Stimulated activated naive CD8-positive, alpha-beta T cell treated with anti-CD3 and anti-CD28 coated beads, Interleukin-15, Interleukin-2, amounts not matched to agents 100 U/mL and 50 U/mL, for 24 hours (primary cell): ENCODE measurements at places on chromosomes 11 and 22.
A peak's percentile ranks its signal among the peaks of the same experiment; 100 is the strongest.

DNA sequence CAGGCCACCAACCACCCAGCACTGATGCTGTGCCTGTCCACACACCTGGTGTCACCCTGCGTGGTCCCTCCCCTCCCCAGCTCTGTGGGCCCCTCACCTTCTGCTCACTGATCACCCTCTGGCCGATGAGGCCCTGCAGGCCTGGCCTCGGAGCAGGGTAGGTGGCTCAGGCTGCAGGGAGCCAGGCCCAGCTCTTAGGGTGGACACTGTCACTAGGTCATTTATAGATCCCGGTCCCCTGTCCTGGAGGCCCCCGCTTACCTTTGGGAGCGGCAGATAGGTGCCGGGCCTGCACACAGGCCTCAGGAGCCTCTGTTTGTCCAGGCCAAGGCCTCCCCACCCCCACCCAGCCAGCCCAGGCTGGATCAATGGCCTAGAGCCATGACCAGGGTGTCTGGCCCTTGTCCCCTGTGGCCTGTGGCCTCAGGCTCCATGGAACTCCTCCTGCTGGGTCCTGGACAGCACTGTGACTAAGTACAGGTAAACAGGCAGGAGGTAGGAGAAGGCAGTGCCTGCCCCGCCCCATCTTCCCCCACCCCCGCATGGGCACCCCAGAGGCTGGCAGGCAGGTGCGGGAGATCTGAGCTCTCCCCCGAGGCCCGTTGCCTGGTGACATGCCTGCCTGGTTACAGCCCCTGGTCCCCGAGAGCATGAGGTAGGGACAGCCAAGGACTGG is at the start of gene TMPRSS6:
TMPRSS6 (minus strand) TSS at position 472 of the 676 bp plus-strand sequence. CDS start 6,296 bp downstream, outside the sequence.
- DNase-seq, result no peak

DNA sequence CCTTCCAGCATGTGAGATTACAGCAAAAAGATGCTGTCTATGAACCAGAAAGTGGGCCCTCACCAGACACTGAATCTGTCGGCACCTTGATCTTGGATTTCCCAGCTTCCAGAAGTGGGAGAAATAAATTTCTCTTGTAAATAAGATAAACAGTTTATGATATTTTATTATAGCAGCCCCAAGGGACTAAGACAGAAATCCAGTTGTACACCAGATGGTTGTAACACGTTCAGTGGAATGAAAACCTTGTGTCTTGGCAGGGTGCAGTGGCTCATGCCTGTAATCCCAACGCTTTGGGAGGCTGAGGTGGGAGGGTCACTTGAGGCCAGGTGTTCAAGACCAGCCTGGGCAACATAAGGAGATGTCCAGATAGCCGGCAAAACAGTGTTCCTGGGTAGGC is 61.8 kb downstream of the MCHR1 start:
- DNase-seq, result no peak

DNA sequence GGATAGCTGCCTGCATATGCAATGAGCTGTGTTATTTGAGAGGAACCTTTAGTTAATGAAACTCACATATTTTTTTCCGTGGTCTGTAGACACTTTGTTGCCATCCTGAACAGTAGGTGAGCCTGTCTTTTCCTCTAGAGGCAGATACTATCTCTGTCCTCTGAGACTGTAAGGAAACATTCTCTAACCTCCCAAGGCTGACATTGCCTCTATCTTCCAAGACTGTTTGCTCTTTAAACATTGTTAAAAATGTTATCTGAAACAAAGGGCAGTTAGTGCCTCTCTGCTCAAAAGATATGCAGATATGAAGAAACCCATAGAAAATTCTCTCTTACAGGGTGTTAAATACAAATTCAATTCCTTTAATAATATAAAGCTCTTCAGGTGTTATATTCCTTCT is 963.8 kb upstream of the CNTN5 start:
- DNase-seq, result no peak

DNA sequence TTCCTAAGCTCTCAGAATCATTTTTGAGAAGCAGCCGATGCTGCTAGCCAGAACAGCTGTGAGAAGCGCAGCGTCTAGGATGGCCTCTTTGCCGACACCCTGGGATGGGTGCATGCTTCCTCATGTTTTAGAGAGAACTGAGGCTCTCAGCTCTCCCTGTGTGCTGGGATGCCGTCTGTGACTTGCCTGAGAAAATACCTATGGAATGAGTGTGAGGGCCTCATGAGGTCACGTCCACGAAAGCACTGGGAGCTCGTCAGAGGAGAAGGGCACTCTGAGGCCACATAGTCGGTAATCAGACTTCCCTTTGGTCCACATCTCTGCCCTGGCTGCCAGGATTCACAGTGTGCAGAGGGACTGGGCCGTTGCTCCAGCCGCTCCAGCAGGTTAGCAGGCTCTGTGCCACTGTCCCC is 54.7 kb downstream of the MICAL3 start:
- no peak for DNase-seq

DNA sequence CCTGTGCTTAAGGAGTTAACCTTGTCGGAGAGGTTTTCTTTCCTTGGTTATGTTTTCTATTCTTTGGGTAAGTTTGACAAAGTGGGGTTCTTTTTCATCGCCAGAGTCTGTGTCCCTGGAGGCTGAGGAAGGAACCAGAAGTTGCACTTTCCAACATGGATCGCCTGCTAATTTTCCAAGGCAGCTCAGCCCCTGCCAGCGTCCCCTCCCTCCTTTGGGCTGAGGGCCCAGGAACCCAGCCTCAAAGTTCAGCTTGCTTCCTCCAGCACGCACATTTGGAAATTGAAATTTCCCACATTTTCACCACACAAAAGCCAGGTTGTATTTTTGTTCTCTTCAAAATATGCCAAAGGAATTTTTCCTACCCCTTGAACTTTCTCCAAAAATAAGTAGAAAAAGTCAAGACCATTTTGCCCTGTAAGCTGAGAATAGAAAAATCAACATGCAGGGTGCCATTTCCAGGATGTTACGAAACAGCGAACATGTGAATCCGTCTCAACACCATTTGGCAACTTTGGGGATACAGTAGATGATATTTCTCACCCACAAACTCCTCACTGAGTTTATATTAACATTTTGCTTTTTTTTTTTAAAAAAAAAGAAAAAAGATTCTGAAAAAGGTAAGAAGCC is 343.5 kb downstream of the TENM4 start:
- DNase-seq, result no peak

- DNase-seq, result no peak
These were observed 4.6 kb downstream of the LGALS12 start for GRCh38 chr11:63510360-63511047.

- DNase-seq, result no peak
These were observed 131.6 kb downstream of the MAML2 start for GRCh38 chr11:96211436-96211835.

DNA sequence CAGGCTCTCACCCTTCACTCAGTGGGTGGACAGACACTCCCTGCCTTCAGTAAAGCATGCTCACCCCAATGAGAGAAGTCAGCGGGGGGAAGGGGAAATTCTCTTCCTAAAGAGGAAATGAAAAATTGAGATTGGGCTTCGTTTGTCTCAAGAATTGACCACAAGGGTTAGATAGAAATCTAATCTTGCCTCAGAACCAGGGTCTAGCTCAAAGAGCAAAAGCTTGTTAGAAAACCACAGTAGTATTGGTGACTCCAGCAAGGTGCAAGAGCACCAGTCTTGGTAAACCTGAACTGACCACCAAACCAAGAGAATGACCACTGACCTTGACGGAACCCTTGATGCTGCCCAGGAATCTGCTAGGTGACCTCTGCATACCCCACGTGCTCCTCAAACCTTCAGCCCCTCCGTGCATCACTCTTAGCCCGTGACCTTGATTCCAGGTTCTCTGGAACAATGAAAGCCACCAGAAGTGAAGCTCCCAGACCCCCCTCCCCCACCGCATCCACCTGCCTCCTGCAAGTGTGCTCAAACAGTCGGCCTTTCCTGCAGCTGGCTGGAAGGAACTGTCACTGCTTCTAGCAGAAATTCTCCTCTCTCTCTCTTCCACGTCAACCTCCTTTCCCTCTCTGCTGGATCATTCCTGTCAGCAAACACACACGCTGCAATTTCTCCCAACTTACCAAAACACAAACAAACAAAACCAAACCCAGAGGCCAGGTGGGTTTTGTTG is 3.1 kb upstream of the TMA7B start:
- no peak for DNase-seq

- peak; percentile 38 for DNase-seq
These were observed 80.2 kb downstream of the PRR5L start for GRCh38 chr11:36376009-36376887.

DNA sequence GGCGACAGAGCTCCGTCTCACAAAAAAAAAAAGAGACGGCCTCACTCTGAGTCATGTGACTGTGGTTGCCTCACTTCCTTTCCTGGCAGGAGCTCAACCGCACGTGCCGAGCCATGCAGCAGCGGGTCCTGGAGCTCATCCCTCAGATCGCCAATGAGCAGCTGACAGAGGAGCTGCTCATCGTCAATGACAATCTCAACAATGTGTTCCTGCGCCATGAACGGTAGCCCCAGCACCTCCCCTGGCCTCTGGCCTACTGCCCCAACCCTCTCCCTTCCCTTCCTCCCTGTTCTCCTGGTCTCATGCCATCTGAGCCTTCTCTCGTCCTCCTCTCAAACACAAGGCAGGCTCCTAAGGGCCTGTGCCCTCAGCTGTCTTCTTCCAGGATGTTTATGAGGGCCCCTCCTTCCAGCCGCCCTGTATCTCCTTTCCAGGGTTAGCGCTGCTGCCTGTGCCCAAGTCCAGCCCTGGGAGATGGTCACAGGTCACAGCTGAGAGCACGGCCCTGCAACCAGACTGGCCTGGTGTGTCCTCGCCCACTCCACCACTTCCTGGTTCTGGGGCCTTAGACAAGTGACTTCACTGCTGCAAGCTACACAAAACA is 30.7 kb downstream of the TOM1 start:
- DNase-seq, result peak; percentile 62

DNA sequence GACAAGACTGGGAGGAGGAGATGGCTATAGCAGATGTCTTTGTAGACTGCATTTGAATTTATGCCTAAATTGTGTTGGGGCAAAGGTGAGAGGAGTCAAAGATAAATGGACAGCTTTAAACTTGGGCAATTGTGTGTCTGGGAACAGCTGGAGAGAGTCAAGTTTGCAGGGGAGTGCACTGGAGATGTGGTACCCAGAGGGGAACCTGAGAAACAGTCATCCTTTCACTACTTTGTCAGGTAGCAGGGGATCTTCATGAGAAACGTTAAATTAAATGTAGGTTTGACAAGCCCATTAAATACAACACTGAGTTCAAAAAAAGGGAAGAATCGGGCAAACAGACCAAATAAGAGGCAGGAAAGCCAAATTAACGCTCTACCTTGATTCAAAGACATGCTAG is 277.7 kb downstream of the OPCML start:
- no peak for DNase-seq

GRCh38 chr11:62242021-62242420 is at the start of gene SCGB1D2:
SCGB1D2 (plus strand) TSS chr11:62242239; CDS start chr11:62242308, 69 bp downstream.
- no peak for DNase-seq

- peak; percentile 85 for DNase-seq
These were observed 32.9 kb upstream of the SMIM38 start for GRCh38 chr11:69122630-69123431.

DNA sequence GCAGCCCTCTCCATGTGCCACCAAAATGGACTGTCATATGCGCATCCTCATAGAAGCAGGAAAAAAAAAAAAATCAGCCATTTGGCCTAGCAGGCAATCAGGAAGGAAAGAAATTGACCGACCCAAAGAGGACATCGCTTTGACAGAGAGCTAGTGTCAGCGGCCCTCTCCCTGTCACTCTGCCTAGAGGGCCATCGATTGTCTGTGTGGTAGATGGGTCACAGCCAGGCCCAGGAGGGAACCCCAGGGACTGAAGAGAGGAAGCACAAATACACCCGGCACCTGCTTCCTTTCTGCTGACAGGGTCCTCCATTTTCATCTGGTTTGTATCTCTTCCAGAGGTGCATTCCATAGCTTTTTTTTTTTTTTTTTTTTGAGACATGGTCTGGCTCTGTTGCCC is 21.8 kb downstream of the VPS37C start:
- DNase-seq, result no peak

DNA sequence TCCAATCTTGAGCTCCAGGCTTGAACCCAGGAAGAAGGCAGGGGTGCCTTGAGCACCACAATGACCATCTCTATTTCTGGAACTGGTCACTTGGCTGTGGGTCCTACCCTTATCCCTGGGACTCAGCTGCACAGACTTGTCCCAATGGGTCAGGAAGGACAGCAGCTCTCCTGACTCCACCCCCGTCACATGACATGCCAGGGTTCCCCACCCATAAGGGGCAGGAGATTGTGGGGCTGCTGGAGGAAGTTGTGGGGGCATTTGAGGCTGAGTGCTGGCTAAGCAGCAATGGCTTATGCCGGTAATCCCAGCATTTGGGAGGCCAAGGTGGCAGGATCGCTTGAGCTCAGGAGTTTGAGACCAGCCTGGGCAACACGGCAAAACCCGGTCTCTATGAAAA is 56.2 kb downstream of the NFAM1 start:
- no peak for DNase-seq

DNA sequence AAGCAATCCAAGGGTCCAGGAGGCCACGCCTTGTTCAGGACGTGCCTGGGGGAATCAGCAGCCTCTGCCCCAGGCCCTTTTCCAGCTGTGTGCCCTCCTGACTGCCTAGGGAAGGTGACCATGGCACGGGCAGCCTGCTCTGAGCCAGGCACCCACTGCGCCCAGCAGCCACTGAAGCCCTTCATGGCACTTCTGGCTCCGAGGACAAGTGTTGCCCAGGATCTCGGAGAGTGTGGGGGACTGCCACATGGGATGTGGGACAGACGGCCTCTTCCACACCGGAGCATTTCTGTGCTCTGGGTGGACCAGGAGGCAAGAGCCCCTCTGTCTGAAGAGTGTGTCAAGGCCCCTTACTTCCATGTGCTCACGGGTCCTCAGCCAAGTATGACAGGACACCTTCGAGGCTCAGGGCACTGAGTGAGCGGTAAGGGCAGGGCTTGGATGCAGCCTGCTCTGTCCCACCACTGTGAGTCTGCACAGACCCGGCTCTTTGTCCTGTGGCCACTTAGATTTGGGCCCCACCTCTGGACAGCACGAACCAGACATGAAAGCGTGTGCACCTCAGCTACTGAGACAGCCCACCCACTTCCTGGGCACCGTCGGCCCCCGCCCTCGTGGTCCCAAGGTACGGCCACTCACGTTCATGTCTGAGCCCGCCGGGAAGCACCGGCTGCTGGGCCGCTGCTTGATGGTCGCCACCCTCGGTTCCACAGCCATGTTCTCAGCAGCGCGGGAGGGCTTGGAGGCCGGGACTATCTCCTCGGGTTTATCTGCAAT is 93.6 kb downstream of the CTTN start:
- DNase-seq, result no peak

GRCh38 chr11:126129727-126130671 is 67.3 kb upstream of the CDON start:
- DNase-seq, result no peak

DNA sequence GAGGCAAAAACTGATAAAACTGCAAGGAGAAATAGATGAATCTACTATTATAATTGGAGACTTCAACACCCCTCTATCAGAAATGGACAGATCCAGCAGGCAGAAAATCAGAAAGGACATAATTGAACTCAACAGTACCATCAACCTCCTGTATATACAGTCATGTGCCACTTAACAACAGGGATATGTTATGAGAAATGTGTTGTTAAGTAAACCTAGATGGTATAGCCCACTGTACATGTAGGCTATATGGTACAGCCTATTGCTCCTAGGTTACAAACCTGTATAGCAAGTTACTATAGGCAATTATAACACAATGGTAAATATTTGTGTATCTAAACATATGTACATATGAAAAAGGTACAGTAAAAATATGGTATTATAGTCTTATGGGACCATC is 66.8 kb upstream of the PHF21A start:
- DNase-seq, result no peak
